ENCODE measurements at places on chromosomes 6 and 20. TPM values are rescaled to one million over a fixed set of nuclear protein-coding genes. Genes with fewer than 3 reads are reported as not detected.

DNA sequence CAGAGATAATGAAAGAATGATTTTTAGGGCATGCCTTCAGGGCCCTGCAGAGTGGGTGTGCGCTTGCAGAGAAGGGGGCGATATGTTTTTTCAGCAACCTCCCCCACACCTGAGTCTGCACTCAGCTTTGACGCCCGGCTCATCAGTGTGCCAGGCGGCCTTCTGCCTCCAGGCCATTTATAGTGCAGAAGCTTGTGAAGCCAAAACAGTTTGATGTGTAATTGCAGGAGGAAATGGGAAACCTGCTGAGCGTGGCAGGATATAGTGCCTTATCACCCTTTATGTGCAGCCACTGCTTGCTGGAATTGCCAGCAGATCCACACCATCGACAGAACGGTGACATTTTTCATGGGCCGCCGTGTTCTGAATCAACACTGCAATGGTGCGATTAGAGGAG is 178.2 kb downstream of the CDH4 start:
- peak; percentile 69 for DNase-seq

RRAGD gene
- total RNA-seq, result 10.6 TPM

GRCh38 chr20:23159256-23159946 is 73.3 kb upstream of the CD93 start:
- DNase-seq, result peak; percentile 17

- DNase-seq, result no peak
Observed at GRCh38 chr6:124613031-124613430, 349.2 kb upstream of the RNF217 start.

GLP1R gene
- total RNA-seq, result not detected

GRCh38 chr20:3651204-3651962 is 11.8 kb downstream of the GFRA4 start:
- DNase-seq, result no peak

C6orf141 gene
- total RNA-seq, result 11.7 TPM

- DNase-seq, result no peak
Observed at GRCh38 chr6:43097098-43097489, 21.0 kb downstream of the PTK7 start.

GRCh38 chr6:26328265-26328844 is 36.6 kb upstream of the BTN3A2 start:
- DNase-seq, result peak; percentile 54

DNA sequence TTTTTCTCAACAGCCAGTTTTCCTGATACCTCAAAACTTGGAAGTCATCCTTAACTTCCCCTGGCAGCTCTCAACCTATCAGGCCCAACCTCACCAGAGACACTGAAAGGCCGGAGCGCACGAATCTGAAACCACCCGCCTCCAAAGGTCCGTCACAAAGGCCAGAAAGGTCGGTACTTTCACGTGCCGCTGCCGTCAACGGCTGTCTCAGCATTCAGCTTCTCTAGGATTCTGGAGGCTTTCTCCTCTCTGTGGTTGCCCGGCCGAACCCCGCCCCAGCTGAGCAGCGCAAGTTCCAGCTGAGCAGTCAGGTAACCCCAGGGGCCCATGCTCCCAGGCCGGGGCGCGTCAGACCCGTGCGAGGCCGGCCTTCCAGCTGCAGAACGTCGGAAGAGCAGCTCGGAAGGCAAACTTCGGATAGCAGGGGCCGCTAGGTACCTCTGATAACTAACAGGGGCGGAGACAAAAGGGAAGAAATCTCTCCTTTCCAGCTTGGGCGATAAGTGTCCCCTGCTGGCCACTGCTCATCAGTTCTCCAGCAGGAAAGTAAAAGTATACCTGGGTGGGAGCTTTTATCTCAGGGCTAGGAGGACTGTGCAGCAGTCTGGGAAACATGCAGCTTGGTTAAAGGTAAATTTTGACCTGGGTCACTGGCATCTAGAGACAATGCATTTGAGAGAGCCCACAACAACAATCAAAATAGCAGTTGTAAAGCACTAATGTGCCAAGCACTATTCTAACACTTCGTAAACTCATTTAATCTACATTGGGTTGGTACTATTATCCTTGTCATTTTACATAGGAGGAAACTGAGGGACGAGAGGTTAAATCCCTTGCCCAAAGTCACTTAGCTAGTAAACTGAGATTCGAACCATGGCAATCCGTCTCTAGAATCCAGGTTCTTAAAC is 16.1 kb downstream of the ZSCAN12 start:
- peak; percentile 51 for DNase-seq

DNA sequence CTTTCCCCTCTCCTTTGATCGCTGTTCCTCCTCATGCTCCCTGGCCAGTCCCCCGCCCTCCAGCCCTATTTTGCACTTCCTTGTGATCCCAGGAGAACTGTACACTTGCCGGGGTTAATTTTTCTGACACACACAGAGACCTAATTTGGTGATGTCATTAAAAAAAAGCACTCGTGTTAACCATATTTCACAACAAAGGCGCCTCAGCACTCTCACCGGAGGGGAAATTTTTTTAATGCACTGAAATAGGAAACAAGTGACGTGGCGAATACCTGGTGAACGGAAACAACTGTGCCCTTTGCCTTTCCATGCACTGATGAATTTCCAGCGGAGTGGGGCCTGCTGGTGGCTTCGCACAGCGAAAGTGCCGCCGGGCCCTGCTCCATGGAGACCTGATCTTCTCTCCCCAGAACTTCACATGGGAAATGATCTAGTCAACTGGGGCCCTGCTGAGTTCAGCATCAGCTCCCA is 53.9 kb upstream of the TAGAP start:
- no peak for DNase-seq

DNA sequence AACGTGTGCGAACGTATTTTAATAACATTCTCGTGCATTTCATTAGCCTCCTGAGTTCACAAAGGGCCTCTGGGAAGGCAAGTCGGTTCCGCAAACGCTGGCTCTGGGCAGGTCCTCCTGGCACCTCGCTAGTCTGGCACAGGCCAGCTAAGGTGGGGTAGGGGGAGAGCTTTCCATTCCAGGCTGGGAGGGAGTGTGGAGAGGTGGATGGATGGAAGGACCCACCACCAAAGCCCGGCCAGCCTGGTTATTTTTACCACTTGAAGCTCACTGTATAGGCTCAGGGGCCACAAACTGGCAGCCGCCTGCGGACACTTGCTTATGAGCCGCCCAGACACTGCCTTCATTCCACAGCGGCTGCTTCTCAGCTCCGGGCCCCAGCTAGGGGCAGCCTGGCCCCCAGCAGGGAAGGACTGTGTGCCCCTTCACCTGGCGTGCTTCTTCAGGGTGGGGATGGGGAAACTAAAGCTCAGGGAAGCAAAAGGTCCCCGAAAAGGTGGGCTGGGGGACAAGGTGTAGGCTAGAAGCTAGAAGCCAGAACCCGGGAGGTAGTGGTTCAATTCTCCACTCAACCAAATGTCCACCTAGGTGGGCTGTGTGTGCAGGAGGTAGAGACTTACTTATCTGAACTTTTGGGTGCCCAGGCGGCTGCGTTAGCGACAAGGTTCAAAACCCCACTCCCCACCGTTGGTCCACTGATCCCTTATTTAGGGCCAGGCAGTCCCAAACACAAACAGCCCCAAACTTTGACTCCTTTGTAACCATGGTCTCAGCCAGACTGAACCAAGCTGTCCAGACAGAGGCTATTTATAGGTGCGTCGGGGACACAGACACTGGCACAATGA is 1.7 kb downstream of the PMEPA1 start:
- no peak for DNase-seq

OR2H1 gene
- total RNA-seq, result not detected

DNA sequence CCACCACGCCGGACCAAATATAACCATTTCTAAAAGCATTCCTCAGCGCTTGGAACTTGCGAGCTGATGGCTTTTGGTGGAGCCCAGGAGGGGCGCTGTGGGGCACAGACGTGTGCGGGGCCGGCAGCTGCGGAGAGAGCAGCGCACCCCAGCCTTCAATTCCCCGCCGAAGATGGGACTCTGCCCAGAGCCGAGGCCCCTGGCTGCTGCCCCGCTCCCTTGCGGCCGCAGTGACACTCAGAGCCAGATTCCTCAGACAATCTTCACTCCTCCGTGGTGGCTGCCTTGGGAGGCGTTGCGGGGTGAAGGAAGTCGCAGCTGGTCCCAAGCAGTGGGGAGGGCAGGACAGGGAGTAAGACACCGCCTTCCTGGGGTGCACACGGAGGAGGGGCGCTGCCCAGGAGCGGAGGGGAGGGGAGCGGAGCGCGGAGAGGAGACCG is 87.7 kb downstream of the TMEM242 start:
- DNase-seq, result peak; percentile 73

GRCh38 chr6:13101409-13101808 is 226.9 kb downstream of the TBC1D7 start:
- DNase-seq, result no peak

DNA sequence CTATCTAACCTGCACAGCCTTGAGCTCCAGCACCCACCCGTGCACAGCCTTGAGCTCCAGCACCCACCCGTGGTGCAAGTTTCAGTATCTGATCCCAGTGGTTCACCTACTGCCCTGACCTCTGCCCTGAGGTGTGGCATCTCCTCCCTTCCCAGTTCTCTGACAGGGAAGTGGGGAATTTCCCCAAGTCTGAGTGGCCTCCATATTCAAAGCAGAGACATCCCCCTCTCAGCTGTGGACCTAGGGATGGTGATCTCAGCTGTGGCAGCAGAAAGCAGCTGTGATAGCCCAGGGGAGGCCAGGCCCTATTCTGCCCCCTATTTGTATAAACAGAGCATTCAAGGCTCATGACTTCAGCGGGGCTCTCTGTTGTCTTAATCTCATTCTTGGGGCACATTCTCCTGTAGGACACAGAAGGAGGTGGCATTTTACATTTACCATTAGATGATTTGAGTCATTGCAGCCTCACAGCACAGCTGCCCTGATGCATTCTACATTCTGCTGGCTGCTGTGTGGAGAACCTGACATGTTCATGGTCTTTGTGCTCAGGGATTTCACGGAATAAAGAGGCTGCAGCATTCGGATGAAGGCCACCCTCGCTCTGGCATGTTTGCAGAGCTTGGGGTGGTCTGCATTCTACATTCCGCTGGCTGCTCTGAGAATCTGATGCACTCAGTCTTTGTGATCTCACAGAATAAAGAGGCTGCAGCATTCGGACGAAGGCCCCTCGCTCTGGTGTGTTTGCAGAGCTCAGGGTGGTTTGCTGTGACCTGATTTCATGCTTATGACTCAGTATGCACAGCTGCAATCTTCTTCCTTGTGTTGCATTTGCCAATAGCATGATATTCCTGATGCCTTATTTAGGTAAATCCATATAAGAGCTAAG is 16.9 kb downstream of the GPR31 start:
- DNase-seq, result no peak

DNA sequence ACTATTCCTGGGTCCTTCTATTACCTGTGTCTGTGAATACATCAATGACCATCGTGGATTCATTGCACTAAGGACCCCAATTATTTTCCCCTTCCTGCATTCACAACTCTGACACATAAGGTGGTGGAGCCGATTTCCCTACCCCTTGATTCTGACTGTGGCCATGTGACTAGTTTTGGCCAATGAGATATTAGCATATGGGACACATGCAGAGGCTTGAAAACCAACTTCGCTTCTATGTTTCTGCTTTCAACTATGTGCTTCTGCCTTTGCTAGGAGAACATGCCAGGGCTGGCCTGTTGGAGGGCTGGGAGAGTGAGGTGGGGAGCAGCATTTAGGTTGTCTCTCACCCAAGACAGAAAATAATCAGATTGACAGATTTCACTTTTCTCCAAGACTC is 483.1 kb upstream of the JAG1 start:
- no peak for DNase-seq

DNA sequence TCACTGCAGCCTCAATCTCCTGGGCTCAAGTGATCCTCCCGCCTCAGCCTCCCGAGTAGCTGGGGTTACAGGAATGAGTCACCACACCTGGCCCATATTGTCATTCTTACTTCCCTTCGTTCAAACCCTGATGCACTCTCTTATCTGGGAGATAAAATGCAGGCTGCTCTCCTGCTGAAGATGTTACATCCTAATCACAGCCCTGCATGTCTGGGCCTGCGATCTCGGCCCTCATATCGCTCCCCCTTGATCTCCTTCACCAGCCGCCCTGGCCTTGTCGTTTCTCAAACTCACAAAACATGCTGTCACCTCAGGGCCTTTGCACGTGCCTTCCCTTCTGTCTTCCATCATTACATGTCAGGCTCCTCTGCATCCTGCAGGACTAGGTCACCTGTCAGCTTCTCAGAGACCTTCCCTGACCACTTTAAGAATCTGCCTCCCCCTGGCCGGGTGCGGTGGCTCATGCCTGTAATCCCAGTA is 8.8 kb upstream of the C20orf203 start:
- DNase-seq, result no peak

TGM3 gene
- not detected for total RNA-seq

DNA sequence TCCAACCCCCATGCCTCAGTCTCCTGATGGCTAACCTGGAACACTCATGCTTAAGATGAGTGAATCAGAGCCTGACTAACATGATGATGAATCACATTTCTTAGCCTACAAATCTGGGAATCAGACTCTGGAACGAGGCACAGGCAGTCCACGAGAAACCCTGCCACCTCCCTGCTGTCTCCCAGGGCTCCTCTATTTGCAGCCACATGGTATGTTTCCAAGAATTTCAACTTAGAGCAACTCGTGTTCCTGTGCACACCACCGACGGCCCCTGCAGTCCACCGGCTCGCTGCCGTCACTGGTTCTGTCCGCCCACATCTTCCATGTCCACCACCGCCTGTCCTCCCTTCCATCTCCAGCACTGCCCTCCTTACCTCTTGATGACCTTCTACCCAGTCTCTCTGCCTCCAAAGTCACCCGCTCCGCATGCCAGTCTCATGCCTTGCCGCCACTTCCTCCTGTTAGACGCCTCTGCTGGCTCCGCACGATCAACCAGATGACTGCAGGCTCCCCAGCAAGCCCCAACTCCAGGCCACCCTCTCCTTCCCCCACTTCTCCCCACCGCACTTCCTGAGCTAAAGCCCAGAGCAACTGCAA is 87.6 kb downstream of the AGPAT4 start:
- DNase-seq, result no peak

DNA sequence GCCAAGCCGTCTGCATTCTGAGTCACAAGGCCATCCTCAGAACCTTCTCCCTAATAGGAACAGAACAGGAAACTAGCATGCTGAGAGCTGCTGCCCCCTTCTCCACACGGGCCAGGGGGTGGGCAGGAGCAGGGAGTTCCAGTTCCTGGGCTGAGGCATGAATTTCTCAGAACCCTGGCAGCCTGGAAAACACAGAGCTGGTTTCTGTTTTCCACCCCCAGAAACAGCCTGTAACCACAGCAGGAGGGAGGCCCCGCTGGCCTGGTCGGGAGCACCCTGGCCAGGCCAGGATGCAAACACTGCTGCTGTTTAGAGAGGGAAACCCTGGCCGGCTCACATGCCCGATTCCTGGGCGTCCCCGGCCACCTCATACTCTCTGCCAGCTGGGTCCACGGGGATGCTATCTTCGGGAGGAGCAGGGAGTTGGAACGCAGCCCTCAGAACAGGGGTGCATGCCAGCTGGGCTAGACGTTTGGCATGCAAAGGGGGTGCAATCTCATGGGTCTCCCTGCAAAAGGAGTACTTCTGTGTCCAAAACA is 130.1 kb downstream of the NFATC2 start:
- peak; percentile 54 for DNase-seq

- DNase-seq, result no peak
Observed at GRCh38 chr20:13342469-13343242, 121.6 kb downstream of the ISM1 start.

BNIP5 gene
- total RNA-seq, result not detected

HLA-G gene
- not detected for total RNA-seq

APOBEC2 gene
- total RNA-seq, result not detected

- DNase-seq, result no peak
Observed at GRCh38 chr6:99369533-99369932, 20.1 kb upstream of the FAXC start.
